AG09309 (cell line): ENCODE measurements at places on chromosomes 11 and 22.

- DNase-seq, result no peak
These were observed 977.0 kb downstream of the TBC1D22A start for GRCh38 chr22:47739291-47740015.

- DNase-seq, result peak; percentile 31
These were observed 24.0 kb upstream of the SMIM38 start for GRCh38 chr11:69131644-69132300.

- DNase-seq, result no peak
These were observed 24.8 kb upstream of the THY1 start for GRCh38 chr11:119447664-119448242.

DNA sequence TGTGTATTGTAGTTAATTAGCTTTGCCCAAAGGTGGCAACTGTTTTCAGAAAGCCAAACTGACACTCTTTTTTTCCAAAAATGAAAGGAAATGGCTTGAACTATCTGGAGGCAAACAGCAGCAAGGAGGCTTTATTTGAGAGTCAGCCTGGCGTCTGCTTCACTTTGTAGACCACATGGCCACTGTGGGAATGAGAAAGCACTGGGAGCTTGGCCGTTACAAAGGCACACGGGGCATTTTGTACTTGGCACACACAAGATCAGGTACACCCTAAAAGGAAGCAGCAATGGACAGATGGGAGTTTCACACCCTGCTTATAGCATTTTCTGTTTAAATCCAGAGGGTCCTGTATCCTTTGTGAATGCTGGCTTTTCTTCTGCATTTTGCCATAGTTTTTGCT lies 126.3 kb downstream of the MPPED2 start:
- DNase-seq, result no peak

GRCh38 chr11:2383852-2384804 lies 7.0 kb downstream of the CD81 start:
- DNase-seq, result no peak
